ENCODE measurements at places on chromosomes 3 and 15. TPM values are rescaled to one million over a fixed set of nuclear protein-coding genes. Genes with fewer than 3 reads are reported as not detected.

BRPF1 gene
- 18.7 TPM for total RNA-seq

SLC4A7 gene
- total RNA-seq: 29.2 TPM

VGLL3 gene
- 129 TPM for total RNA-seq

DNA sequence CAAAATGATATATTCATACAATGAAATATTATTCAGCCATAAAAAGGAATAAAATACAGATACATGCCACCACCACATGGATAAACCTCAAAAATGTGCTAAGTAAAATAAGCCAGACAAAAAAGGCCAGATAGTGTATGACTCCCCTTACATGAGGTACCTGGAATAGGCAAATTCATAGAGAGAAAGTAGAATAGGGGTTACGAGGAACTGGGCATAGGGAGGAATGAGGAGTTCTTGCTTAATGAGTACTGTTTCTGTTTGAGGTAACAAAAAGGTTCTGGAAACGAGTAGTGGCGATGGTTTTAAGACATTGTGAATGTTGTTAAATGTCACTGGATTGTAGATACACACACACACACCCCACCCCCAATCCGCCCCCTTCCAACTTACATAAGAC is 8.2 kb downstream of the RAF1 start:
- no peak for DNase-seq

DNA sequence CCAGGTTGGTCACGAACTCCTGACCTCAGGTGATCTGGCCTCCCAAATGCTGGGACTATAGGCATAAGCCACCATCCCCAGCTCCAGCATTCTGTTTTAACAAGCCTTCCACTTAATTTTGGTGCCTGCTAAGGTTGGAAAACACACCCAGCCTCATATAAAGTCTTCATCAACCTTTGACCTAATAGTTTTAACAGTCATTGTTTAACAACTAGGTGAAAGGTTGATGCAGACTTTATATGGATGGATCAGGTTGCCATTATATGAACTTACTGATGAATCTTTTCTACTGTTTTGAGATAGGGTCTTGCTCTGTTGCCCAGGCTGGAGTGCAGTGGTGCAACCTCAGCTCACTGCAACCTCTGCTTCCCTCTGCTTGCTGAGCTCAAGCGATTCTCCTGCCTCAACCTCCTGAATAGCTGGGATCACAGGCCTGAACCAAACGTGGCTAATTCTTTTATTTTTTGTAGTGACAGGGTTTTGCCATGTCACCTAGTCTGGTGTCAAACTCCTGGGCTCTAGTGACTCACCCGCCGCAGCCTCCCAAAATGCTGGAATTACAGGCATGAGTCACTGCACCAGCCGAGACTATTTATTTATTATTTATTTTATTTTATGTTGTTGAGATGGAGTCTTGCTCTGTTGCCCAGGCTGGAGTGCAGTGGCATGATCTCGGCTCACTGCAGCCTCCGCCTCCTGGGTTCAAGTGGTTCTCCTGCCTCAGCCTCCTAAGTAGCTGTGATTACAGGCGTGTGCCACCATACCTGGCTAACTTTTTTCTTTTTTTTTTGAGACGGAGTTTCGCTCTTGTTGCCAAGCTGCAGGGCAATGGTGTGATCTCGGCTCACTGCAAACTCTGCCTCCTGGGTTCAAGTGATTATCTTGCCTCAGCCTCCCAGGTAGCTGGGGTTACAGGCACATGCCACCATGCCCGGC is 3.1 kb upstream of the RPAP1 start:
- no peak for DNase-seq

DNA sequence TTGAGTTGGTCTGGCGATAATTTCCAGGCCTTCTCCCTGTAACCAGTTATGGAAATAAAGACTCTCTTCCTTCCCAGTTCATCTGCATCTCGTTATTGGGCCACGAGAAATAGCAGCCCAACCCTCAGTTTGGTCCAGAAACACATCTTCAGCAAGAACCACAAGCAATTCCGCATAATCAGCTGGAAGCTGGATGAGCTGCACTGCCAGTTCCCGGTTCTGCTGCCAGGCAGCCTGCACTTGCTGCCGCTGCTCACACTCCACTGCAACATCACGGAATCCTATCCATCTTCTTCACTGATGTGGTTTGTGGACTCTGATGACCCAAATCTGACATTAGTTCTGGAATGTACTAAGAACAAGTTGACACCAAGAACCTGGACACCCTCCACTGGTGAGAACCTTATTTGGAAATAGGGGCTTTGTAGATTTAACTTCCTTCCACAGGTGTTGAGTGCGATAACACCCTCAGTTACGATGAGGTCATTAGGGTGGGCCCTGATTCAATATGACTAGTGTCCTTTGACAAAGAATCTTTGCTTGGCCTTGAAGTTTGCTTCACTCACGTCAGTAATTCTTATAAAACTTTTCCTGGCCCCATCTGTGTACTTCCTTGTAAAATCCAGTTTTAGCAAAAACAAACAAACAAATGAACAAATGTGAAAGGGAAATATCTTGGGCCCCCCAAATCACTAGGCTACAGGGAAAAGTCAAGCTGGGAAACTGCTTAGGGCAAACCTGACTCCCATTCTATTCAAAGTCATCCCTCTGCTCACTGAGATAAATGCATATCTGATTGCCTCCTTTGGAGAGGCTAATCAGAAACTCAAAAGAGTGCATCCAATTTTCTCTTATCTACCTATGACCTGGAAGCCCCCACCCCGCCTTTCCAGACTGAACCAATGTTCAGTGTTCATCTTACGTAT is 221.9 kb upstream of the PROK2 start:
- DNase-seq: no peak

GRCh38 chr3:66473181-66473580 is 27.6 kb downstream of the LRIG1 start:
- no peak for DNase-seq

ACSBG1 gene
- total RNA-seq: not detected

DNA sequence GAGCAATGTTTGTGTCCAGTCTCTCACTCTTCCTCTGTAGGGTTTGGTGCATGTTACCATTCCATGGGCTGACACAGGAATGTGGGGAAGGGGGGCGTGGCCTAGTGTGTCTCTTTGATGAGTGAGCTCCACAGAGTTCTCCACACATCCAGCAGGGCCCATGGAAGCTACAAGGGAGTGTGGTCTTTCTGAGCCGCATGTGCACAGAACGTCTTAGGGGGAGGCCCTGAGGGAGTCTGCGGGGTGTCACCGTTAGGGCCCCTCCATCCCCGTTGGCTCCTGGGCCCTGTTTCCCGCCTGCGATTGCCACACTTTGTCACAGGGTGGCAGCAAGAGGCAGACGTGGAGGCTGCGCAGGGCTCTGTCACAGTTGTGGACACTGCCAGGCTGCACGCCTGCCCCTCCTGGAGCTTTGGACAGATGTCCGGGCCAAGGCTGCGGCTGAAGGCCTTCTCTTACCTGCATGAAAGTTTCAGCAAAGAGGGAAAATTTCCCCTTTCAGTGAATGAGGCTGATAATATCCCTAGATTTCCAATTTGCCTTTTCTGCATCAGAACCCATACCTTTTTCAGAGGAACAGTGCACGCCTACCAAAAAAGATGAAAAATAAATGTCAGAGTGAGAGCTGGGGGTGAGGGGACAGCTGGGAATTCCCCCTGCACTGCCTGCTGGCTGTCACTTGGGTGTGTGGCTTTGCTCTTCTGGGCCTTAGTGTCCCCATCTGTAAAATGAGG is 24.3 kb downstream of the CACNA2D3 start:
- DNase-seq: no peak

SPINK8 gene
- total RNA-seq: not detected

MYRIP gene
- total RNA-seq: 1.8 TPM

DNA sequence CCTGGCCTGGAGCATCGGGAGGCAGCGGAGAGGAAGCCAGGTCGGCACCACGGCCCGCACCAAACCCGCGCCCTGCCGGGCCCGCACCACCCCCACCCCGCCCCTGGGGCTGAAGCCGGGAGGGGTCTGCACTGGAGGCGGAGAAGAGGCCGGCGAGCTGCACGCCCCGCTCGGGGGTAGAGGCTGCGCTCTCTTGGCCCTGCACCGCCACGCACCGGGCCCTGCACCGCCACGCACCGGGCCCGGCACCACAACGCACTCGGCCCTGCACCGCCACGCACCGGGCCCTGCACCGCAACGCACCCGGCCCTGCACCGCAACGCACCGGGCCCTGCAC is 41.4 kb downstream of the MUC20 start:
- DNase-seq: no peak

- no peak for DNase-seq
Measured at GRCh38 chr3:66633402-66634381, 132.9 kb upstream of the LRIG1 start.

DNA sequence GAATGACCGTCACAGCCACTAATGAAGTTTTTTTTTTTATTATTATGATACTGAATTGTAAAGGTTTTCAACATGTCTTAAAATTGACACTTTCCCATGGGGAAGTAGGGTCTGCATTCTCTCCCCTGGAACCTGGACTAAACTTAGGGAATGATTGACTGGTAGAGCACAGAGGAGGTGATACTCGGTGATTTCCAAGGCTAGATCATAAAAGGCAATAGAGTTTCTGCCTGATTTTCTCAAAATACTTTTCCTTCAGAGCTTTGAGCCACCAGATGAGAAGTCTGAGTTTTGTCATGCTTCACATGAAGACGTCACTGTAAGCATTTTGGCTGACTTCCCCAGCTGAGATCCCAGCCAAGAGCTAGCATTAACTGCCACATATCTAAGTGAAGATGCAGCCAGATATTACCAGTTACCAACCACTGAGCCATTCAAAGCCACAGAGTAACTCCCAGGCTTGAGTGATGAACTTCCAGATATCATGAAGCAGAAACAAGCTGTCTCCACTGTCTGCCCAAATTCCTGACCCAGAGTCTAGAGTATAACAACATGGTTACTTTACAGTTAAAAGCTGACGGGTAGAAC is 105.8 kb downstream of the LSAMP start:
- DNase-seq: no peak

DNA sequence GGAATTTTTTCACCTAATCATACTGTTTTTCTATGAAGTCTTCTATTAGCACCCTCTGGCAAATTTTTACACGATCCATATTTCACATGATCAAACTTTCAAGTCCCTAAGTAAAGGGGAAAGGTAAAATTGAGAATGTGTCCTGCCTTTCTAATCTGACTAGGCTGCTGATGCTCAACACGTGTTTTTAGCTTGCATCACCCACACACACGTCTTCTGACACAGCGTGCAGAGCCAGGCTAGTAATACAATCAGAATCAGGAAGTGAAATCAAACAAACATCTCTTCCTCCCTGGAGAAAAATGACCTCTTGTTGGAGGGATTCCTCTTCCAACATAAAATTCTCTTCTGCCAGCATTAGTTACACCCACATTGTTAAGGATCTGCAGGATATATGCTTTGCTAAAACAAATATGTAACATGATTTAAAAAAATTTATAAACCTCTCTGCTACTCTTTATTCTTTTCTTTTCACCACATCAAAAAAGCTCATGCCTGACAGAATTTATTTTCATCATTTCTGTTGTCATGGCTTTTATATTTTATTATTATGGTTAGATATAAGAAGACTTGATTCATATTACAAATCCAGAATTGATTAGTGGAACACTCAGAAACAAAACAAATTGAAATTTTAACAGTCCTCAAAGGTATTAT is 122.4 kb downstream of the RAP2B start:
- no peak for DNase-seq

DNA sequence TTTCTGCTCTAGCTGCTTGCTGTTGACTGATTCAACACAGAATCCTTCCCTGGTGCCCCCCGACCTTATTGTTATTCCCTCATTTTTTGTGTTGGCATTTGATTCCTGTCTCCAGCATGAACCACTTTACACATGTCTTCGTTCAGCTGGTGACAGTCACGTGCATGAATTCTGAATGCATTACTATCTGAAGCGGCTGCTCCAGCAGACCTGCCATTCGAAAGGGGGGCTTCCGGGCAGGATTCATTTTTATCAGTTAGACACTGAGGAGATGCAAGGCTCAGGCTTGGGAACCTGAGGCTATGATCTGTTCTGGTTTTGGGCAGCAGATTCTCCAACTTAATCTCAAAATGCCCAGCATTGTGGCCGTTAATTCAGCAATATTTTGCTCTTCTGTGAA is 336.2 kb downstream of the EPHB1 start:
- no peak for DNase-seq

DNA sequence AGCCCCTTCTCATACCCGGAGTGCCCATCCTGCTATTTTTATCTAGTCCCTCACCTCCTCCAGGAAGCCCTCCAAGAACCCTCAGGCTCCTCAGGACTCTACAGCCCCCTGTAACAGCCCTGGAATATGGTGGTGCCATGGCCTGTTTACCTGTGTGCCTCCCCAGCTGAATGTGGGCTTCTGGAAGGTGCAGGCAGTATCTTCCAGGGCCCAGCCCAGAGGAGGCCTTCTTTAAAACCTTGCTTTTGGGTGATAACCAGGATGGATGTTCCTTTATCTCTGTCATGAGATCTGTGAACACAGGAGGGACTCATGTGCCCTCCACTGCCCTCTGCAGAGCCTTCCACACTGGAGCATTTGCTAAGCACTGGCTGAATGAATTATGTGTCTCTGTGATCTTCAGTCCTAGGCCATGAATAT is 36.7 kb upstream of the MRPS22 start:
- no peak for DNase-seq

TMEM115 gene
- 45.6 TPM for total RNA-seq

ADAMTSL3 gene
- total RNA-seq: 5.8 TPM

DNA sequence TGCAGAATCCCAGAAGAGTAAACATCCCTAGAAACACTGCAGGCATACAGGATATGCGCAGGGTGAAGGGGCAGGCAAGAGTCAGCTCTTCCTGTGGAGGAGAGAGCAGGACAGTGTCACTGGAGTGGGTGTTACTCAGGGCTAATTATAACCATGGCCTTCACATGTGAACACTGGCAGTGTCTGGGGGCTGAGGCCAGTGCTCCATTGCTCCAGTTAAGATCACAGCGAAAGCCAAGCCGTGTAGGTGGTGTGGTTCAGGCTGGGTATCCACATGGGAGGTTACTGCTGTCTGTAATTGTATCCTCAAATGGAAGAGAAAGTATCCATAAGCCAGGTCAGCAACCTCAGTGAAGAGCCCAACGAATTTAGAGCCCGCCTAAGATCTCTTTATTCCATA is 84.6 kb downstream of the MESD start:
- no peak for DNase-seq

SMAD6 gene
- total RNA-seq: 32.2 TPM

GRCh38 chr3:197830967-197831313 is 39.9 kb downstream of the LRCH3 start:
- DNase-seq: no peak

GRCh38 chr15:67120839-67121643 is 55.6 kb downstream of the SMAD3 start:
- peak; percentile 98 for DNase-seq

LMAN1L gene
- total RNA-seq: not detected
